ENCODE measurements at places on chromosomes 3 and 15. TPM values are rescaled to one million over a fixed set of nuclear protein-coding genes. Genes with fewer than 3 reads are reported as not detected.

GPR176 gene
- total RNA-seq: 1.4 TPM

PRKCI gene
- total RNA-seq: 94.7 TPM

COL6A5 gene
- 4.0 TPM for total RNA-seq

AADAC gene
- total RNA-seq: 1.9 TPM

HMG20A gene
- total RNA-seq: 33.1 TPM

ALAS1 gene
- total RNA-seq: 91.4 TPM

CMTM6 gene
- 59.4 TPM for total RNA-seq

KAT2B gene
- total RNA-seq: 27.5 TPM

DTX3L gene
- 54.7 TPM for total RNA-seq

GOLGA8S gene
- total RNA-seq: not detected
